Stomach (tissue), 19 donors: ENCODE measurements at places on chromosomes 1 and 21. TPM values are rescaled to one million over a fixed set of nuclear protein-coding genes. Genes with fewer than 3 reads are reported as not detected.

Gene RSRP1
- total RNA-seq: 144 TPM

Gene LCA5L
- total RNA-seq: not detected

Gene CCDC185
- total RNA-seq: not detected

Gene ADGRL4
- 20.9 TPM for total RNA-seq

Gene OR2W3
- total RNA-seq: not detected

DNA sequence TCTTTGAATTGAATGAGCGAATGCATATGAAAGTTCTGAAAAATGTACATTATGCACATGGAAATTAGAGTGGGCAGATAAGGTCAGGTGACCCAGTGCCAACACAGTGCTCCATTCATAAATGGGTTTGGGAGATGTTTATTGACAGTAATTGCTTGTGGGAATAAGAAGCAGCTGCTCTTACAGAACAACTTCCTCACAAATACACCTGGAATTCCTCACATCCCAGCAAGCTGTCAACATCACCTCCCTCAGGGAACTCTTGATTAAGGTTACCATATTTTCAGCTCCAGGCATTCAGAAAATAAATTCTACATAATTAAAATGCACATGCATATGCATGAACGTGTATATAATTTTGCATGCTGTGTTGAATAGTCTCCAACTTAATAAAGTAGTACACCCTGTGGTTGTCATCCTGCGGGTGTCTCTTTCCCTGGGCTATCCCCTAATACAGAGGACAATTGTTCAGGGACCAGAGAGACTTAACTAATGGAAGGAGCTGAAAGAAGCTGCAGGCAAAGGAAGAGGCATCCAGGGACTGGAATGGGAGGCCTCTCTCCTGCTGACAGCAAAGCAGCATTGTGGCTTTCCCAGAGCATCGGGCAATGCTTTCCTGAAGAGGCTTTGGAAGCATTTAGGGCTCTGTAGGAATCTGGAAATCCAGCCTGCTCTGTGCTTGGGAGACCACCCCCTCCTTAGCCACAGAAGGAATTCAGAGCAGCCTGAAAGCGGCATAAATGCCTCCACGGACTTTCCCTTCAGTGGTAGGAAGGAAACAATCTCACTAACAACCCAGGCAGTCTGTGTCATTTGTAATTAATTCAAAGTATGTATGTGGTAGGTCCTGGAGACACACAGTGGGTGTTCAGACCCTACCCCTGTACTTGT is 55.2 kb upstream of the GNG12 start:
- H3K27ac ChIP-seq: no peak overlapping the region
- H3K4me3 ChIP-seq: no peak overlapping the region
- H3K27me3 ChIP-seq: no peaks in the 10 kb centered on the region

GRCh38 chr1:69438056-69438795 is 129.5 kb upstream of the LRRC7 start:
- H3K4me3 ChIP-seq: no peak overlapping the region
- no peak for DNase-seq
- H3K36me3 ChIP-seq: no peaks in the 10 kb centered on the region
- no peaks in the 10 kb centered on the region for H3K27me3 ChIP-seq

- peaks cover 11% of the 10 kb centered on the region for H3K36me3 ChIP-seq
- peaks cover 67% of the 10 kb centered on the region for H3K4me1 ChIP-seq
- H3K4me3 ChIP-seq: peak overlapping the region; percentile 84
- peak; percentile 78 for DNase-seq
- no peak overlapping the region for H3K27ac ChIP-seq
These were observed 1.7 kb downstream of the HLX start for GRCh38 chr1:220880726-220881506.

- no peak overlapping the region for H3K4me3 ChIP-seq
- peaks cover 3% of the 10 kb centered on the region for H3K4me1 ChIP-seq
- H3K27me3 ChIP-seq: no peaks in the 10 kb centered on the region
- no peak overlapping the region for H3K27ac ChIP-seq
- H3K36me3 ChIP-seq: no peaks in the 10 kb centered on the region
These were observed 163.7 kb downstream of the HS2ST1 start for GRCh38 chr1:87077959-87078639.

DNA sequence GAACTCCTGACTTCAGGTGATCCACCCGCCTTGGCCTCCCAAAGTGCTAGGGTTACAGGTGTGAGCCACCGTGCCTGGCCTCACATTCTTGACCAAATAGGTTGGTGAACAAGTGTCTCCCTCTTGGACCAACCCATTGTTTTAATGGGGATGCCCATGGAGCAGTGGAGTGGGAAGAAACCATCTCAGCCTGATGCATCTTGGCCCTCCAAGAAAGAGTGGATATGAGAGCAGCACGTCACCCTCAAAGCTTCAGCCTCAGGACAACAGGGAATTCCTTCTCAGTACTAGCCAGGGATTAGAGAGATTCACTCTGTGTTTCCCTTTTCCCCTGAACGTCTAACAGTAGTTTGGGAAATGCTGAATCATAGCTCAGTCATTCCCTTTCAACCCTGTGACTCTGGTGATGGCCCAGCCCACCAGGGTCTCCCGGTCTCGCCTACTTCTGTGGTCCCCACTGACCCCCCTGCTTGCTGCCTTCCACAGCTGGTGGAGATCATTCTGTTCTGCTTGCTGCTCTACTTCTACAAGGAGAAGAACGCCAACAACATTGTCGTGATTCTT is 37.4 kb downstream of the NIPAL3 start:
- H3K4me1 ChIP-seq: no peaks in the 10 kb centered on the region
- H3K27ac ChIP-seq: no peak overlapping the region
- no peak for DNase-seq
- H3K4me3 ChIP-seq: no peak overlapping the region
- peaks cover 100% of the 10 kb centered on the region for H3K36me3 ChIP-seq

- no peak overlapping the region for H3K27ac ChIP-seq
- DNase-seq: no peak
- H3K36me3 ChIP-seq: no peaks in the 10 kb centered on the region
- no peaks in the 10 kb centered on the region for H3K4me1 ChIP-seq
- H3K4me3 ChIP-seq: no peak overlapping the region
- no peaks in the 10 kb centered on the region for H3K27me3 ChIP-seq
These were observed 176.2 kb downstream of the IGSF21 start for GRCh38 chr1:18283601-18284385.

GRCh38 chr1:26721669-26722355 is 26.0 kb downstream of the ARID1A start:
- H3K36me3 ChIP-seq: no peaks in the 10 kb centered on the region
- H3K27ac ChIP-seq: peak overlapping the region; percentile 82
- peaks cover 85% of the 10 kb centered on the region for H3K4me1 ChIP-seq
- H3K27me3 ChIP-seq: no peaks in the 10 kb centered on the region
- DNase-seq: no peak
- no peak overlapping the region for H3K4me3 ChIP-seq

GRCh38 chr1:157403203-157403602 is 149.1 kb downstream of the FCRL5 start:
- no peaks in the 10 kb centered on the region for H3K36me3 ChIP-seq
- H3K27ac ChIP-seq: no peak overlapping the region
- H3K4me1 ChIP-seq: no peaks in the 10 kb centered on the region
- peak; percentile 27 for DNase-seq
- no peaks in the 10 kb centered on the region for H3K27me3 ChIP-seq

GRCh38 chr1:171174560-171175294 is 10.4 kb upstream of the FMO2 start:
- H3K27me3 ChIP-seq: no peaks in the 10 kb centered on the region
- no peaks in the 10 kb centered on the region for H3K36me3 ChIP-seq
- H3K4me3 ChIP-seq: no peak overlapping the region
- no peak overlapping the region for H3K27ac ChIP-seq
- no peaks in the 10 kb centered on the region for H3K4me1 ChIP-seq
- DNase-seq: no peak

DNA sequence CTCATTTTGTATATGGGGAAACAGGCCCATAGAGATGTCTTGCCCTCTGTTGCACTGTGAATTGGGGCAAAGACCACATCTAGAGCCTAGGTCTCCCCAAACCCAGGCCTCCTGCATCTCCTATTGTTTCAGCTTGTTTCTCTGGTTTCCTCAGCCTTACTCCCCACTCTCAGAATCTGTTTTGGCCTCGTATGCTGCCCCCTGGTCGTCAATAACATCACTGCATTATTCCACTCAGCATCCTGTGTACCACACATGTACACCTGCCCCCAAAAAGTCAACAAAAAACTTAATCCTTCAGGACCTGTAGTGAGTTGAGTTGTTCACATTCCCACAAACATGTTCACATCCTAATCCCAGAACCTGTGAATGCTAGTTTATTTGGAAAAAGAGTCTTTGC is 184.8 kb downstream of the BRINP2 start:
- H3K27me3 ChIP-seq: no peaks in the 10 kb centered on the region
- no peaks in the 10 kb centered on the region for H3K4me1 ChIP-seq
- H3K27ac ChIP-seq: no peak overlapping the region
- H3K4me3 ChIP-seq: no peak overlapping the region
- peak; percentile 27 for DNase-seq

DNA sequence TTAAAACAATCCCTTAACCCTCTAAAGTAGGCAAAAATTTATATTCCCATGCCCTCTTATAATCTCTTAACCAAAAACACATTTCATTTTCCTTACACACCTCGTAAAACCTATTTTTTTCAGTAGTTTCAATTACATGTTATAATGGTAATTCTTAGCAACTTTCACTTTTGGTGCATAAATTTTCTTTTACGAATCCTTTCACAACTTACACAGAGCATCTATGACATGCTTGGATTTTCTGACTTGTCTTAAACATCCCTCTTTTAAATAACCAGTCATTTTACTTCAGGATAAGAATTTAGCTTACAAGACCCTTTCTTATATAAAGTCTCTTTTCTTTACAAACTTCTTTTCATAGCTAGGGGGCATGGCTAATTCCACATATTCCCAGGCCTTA is 8.9 kb upstream of the MRPL55 start:
- H3K4me1 ChIP-seq: no peaks in the 10 kb centered on the region
- DNase-seq: no peak
- H3K27ac ChIP-seq: no peak overlapping the region
- H3K4me3 ChIP-seq: no peak overlapping the region
- no peaks in the 10 kb centered on the region for H3K27me3 ChIP-seq
